Esophagus squamous epithelium (tissue), 5 donors: ENCODE measurements at places on chromosomes 16 and 17.

DNA sequence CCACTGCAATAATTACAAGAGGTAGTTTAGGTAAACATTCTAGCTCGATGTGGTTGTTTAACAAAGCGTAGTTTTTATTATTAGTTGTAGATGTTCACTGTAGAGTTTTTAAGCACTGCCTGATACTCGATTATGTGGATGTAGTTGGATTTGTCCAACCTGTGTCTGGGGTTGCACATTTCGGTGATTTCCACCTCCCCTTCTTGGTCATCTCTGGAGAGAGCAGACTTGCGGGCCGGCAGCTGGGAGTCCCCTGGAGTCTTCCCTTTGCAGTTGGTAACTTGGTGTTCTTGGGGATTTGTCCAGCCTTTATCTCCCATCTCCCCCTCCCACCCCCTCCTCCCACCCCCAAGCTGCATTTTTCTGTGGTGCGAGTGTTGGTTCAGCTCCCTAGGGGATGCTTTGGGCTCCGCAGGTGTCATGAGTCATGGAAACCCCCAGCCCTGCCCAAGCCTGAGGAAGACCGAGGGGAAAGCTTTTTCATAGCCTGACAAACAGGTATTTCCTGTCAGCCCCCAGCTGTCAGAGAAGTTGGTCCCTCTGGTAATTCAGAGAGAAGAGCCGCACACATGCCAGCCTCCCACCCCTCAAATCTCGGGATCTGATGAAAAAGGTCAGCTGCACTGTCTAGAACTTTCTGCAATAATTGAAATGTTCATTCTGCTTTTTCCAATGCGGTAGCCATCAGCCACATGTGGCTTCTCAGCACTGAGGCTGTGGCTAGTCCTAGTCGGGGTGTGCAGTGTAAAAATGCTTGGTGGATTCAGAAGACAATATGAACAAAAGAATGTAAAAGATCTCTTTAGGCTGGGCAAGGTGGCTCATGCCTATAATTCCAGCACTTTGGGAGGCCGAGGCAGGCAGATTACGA is 50.3 kb downstream of the KSR1 start:
- no peak for DNase-seq

GRCh38 chr17:63930951-63931575 is 1.1 kb downstream of the CD79B start:
- DNase-seq = no peak

- DNase-seq = no peak
Observed at GRCh38 chr17:79006794-79007503, 2.6 kb downstream of the CANT1 start.

DNA sequence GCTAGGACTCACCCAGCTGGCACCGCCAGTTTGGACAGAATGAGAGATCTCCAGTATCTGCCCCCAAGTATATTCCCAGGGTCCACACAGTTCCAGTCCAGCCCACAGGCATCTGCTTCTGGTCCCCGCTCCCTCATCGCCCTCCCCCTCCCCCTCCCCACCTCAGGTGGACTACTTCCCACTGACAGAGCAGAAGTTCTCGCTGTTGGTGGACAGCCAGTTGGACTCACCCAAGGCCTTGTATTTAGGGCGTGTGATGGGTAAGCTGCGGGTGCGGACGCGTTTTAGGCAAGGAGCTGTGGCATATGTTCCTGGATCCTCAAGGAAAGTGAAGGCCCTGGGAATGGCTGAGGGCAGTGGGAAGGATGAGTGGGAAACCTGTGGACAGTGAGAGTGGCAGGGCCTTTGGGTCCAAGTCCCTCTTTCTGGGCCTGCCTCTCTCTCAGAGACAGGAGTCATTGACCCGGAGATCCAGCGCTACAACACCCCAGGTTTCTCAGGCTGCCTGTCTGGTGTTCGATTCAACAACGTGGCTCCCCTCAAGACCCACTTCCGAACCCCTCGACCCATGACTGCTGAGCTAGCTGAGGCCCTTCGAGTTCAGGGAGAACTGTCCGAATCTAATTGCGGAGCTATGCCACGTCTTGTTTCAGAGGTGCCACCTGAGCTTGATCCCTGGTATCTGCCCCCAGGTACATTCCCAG is 14.9 kb downstream of the CNTNAP1 start:
- DNase-seq = no peak

GRCh38 chr16:59042301-59042700 is 308.2 kb upstream of the GOT2 start:
- no peak for DNase-seq

DNA sequence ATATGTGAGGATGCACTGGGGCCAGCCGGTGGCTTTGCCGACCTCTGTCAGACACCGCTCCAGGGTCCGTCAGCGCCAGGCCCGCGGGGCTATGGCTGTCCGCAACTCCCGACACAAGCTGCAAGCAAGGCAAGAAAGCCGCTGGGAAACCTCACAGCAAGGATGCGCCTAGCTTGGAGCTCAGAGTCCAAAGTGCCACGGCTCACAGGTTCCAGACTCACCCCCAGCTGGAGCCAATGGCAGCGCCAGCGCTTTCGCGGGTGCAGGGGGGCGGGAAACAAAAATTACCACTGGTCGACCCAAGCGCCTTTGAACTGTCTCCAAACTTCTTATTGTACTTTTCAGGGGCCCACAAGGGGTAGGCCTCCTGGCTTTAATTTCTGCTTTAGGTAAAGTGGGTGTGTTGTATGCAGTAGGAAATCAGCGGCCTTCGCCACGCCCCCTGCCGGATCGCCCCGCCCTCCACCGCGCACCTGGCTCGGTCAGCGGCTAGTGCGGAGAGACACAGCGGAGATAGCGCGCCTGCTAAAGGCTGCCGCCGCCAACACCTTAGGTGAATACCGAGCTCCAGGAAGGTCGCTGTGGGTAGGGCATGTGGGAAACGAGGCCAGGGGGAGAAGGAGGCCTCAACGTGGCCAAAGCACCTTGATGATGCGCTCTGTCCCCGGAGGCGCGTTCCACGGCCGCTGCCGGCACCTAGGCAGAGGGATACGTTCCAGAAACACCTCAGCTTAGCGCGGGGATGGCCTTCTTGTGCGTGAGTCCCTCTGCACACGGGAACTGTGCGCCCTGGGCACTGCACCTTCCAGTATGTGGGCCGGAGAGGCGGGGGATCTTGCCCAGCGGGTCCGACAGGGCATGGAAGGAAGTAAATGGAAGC is 61.0 kb upstream of the RBL2 start:
- no peak for DNase-seq

- DNase-seq = no peak
Observed at GRCh38 chr16:23182679-23183542, at the start of gene SCNN1G. Gene SCNN1G, plus strand, starts transcription at chr16:23182745. Its CDS starts 3,527 bp downstream, at chr16:23186272.

DNA sequence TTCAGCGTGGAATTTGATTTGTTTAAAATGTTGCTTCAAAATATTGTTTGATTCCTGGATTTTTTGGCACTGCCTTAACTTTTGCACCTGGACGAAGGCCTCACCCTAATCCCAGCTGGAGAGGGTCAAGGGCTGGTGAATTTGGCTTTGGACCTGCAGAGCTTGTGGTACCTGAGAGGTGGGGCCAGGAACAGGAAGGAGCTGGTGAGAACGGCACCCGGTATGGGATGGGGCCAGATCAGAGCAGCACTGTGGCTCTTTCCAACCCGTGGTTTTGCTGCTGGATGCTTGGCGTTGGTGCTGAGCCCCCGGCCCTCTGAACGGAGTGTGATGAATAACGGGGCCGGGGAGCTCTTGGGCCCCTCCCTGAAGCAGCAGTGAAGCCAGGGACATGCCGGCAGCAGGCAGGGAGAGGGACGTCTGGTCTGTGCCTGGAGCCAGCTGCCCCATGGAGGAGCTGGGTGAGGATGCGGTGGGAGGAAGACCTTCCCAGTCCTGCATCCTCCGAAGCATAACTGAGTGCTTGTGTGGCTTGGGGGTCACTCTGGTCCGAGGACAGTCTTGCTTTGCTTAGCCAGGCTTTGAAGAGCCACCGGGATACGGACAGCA is 275.4 kb downstream of the SEC14L1 start:
- no peak for DNase-seq

- DNase-seq = no peak
Observed at GRCh38 chr17:45663772-45664171, 120.3 kb upstream of the CRHR1 start.

DNA sequence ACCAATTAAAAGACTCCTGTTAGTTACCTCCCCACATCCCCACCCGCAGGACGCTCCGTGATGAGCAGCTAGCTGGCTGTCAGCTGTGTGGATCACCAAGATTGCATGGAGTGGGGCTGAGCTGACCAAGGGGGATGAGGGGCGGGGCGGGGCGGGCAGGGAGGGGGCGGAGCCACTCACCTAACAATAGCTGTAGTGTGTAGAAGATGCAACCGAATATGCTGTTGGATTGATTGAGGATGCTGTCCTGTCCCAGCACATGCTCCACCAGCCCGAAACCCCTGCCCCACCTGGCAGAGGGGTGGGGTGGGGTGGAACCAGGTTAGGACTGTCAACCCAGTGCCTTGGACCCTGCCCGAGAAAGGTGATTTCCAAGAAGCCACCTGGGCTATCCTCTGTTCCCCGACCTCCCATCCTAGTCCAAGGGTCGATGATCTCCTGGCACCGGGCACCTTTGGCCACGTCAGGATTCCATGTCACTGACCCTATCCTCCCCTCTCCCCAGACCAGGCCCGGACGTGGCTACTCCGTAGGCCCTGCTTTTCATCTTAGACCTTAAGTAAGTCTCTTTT is 1.4 kb downstream of the VKORC1 start:
- no peak for DNase-seq

GRCh38 chr17:43779145-43780125 is 658 bp upstream of the DUSP3 start:
- DNase-seq = no peak
